ENCODE measurements at places on chromosomes 4 and X.

DNA sequence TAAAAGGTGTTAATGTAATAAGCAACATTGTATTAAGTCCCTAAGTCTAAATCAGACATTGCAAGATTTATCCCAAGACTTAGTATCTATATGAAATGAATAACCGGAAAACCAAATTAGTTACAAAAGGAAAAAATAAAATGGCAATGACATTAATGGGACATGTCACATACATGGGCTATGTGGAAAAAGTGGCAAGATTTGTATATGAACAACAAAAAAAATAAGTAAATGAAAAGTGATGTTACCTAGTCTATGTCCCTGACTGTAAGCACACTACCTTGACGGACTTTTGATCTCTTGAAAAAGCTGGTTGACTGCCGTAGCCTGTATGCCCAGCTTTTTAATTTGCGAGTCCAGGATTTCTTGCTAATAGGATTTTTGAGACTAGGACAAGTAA lies 55.5 kb upstream of the FAM120C start:
- no peak for DNase-seq

- no peak for DNase-seq
These were observed 557 bp upstream of the FAM53A start for GRCh38 chr4:1684506-1685234.

DNA sequence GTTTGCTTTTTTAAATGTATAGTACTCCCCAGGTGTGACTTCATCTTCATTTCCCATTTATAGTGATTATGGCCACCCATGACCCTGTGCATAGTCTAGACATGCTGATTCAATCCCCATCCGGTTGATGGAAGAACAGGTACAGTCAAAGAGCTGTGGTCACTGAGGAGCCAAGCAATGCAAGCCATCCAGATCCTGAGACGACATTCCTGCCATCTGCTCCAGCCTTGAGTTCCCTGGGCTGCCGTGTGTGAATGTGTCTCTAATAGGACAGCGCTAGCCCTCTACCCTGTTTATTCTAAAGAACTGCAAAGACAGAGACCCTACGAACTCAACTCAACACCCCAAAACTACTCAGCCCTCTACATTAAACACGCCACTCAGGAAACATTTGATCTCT lies 1.7 kb downstream of the KCNIP4 start:
- DNase-seq, result no peak

GRCh38 chrX:10901290-10901633 lies 209.9 kb upstream of the HCCS start:
- peak; percentile 10 for DNase-seq

DNA sequence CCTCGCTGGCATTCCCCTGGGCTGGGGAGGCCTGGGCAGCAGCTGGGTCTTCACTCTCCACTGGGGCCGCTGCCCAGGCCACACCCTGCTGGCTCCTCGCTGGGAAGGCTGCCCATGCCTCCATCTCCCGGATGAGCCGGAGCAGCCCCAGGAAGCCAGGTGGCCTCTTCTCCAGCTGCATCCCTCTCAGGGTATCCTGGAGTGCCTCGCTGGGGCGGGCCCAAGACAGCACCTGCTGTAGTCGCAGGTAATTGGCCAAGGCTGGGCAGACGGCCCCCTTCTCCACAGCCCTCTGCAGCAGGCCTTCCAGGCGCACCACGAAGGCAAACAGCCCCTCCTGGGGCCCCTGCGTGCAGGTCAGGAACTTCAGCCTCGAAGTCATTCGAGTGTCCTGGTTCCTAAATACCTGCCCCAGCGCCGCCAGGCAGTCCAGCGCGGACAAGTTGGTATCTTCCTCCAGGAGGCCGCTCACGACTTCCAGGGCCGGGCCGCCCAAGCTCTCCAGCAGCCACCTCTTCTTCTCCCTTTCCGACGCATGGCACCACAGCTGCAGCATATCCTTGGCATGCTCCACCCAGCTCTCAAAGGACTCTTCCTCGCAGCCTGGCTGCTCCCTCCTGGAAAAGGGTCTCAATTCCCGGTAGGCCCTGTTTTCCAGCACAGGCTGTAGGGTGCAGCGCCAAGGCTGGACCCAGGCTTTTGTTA lies 3.7 kb downstream of the PNMA6E start:
- DNase-seq, result no peak

DNA sequence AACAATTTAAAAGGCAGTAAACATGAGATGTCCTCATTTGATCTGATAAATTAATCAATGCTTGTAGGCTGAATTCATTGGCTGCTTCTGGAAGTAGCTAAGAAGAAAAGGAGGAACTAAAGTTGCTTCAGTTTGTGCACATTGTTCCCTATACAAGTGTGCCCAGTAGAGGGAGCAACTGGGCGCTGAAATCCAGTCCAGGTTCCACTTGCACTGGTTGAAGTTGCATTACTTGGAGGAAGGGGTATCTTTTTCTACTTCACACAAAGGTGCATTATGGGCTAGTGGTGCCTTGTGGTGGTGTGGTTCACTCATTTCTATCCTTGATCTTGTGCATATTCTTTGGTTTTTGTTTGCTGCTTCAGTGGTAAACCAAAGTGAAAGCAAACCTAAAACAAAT lies 67.9 kb upstream of the SOX3 start:
- DNase-seq, result peak; percentile 59

DNA sequence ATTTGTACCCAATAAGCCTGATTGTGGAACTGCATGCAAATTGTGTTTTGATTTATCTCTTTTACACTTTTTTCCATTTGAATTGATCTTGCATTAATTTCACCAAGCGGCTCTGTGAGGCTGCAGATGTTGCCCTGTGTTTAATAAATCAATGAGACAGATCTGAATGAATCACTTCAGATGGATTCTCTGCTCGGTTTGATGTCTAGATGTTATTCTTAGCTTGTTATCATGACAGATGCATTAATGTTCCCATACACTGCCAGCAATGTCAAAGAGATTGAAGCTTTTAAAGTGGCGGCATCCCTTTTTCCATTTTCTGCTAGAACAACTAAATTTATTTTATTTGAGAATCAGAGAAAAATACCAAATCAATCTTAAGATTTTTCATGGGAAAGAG lies 6.3 kb downstream of the DACH2 start:
- DNase-seq, result no peak

GRCh38 chr4:1583859-1584258 lies 100.3 kb downstream of the FAM53A start:
- no peak for DNase-seq

DNA sequence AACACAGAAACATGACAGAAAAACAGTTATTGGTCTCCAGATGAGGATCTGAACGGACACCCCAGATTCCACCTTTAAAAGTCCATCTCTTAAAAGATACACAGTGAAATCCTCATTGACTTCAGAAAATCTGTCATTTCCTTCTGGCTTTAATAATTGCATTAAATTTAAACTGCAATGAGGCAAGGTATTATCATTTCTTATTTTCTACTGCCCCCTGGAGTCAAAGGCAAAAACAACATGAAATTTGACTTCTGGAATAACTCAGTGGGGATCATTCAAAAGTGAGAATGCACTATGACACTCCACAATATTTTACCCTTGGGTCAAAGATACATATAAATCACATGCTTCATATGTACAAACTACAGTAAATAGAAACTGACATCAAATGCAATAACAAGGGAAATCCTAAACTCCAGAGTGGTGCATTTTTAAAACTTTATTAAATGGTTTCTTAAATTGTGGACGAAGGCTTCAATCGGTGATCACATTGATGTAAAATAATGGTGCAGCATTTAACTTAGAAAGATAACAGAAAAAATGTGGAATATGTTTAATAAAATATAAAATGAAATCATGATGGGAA lies 56.4 kb upstream of the SPANXN1 start:
- peak; percentile 10 for DNase-seq

GRCh38 chrX:54439960-54440871 lies at the start of gene TSR2:
TSS of gene TSR2 (plus strand) at chrX:54440404. CDS start at chrX:54440422, 18 bp downstream.
- DNase-seq, result peak; percentile 88

DNA sequence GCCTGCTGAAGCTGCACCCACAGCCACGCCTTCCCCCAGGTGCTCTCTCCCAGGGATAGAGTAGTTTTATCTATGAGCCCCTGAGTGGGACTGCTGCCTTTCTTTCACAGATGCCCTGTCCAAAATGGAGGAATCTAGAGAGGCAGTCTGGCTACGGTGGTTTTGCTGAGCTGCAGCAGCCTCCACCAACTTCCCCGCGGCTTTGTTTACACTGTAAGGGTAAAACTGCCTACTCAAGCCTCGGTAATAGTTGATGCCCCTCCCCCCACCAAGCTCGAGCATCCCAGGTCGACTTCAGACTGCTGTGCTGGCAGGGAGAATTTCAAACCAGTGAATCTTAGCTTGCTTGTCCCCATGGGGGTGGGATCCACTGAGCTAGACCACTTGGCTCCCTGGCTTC lies 84.5 kb downstream of the PRKG2 start:
- DNase-seq, result no peak

DNA sequence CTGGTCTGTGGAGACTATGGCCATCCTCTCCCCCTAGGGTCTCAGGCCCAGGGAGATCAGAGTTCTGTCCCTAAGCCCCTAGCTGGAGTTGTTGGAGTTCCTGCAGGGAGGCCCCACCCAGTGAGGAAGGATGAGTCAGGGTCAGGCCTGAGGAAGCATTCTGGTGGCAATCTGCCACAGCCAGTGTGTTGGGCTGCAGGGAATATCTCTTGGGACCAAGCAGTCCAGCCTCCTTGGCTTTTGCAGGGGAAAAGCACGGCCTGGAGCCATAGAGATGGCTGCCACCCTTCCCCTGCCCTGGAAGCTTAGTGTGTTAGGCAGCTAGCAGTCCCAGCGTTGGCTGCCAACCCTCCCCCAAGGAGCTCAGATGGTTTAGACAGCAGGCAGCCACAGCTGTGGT lies 202.4 kb downstream of the RTL9 start:
- DNase-seq, result peak; percentile 72

DNA sequence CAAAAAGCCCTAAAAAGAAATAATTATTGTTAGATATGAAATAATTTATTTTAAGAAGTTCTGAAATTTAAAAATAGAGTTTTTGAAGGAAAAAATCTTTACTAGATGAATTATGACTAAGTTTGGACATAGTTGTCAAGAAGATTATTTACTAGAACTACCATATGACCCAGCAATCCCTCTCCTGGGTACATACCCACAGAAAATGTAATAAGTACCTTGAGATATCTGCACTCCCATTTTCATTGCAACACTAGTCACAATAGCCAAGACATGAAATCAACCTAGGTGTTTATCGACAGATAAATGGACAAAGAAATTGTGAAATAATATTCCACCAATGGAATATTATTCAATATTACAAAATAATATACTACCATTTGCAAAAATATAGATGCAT lies 109.9 kb downstream of the PDHA2 start:
- no peak for DNase-seq

GRCh38 chr4:15945516-15945915 lies 7.0 kb upstream of the FGFBP1 start:
- DNase-seq, result no peak

GRCh38 chr4:21765810-21766407 lies 182.7 kb downstream of the KCNIP4 start:
- DNase-seq, result peak; percentile 64

DNA sequence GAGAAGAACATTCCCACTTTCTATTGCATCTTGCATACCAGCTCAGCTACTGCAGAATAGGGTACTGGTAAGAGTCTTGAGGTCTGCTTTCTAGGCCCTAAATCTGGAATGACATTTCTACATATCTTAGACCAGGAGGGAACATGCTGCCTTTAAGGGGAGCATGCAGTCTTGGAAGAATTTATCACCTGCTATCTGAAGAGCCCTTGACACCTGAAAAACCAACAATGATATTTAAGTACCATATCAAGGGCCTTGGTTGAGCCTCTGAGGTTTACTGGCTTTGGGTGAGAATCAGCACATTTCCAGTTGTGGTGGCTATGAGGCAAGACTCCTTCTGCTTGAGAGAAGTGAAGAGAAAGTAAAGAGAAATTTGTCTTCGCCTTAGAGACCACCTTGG lies 436.8 kb upstream of the SPANXN1 start:
- DNase-seq, result no peak

- no peak for DNase-seq
These were observed 10.8 kb downstream of the ETDB start for GRCh38 chrX:135109554-135109953.

- peak; percentile 2 for DNase-seq
These were observed at the start of gene CFAP47 for GRCh38 chrX:35919536-35920309. TSS of gene CFAP47 (plus strand) at chrX:35919734. CDS start at chrX:35919800, 66 bp downstream.

DNA sequence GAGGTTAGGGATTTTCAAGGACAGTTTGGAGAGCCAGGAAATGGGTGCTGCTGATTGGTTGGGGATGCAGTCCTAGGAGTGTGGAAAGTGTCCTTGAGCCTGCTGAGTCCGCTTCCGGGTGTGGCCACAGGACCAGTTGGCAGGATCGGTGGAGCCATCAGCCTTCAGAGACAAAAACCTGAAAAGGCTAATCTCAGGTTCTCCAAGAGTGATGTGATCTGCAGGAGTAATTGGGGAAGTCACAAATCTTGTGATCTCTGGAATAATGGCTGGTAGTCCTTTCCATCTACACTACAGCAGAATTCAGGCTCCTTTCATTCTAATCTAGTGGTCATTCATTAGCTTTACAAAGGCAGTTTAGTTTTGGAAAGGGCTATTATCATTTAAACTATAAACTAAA lies 55.9 kb upstream of the BMP2K start:
- DNase-seq, result no peak

GRCh38 chrX:9816084-9816700 lies 30.0 kb downstream of the SHROOM2 start:
- peak; percentile 45 for DNase-seq

DNA sequence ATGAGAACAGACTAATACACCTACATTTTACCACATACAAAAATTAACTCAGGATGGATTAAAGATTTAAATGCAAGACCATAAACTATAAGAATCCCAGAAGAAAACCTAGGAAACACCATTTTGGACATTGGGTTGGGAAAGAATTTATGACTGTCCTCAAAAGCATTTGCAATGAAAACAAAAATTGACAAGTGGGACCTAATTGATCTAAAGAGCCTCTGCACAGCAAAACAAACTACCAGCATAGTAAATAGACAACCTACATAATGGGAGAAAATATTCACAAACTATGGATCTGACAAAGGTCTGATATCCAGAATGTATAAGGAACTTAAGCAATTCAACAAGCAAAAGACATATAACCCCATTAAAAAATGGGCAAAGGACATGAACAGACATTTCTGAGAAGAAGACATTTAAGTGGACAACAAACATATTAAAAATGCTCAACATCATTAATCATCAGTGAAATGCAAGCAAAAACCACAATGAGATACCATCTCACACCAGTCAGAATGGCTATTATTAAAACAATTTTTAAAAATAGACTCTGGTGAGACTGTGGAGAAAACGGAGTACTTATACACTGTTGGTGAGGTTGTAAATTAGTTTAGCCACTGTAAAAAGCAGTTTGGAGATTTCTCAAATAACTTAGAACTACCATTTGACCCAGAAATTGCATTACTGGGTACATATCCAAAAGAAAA lies 221.7 kb upstream of the DIPK2B start:
- DNase-seq, result peak; percentile 32

DNA sequence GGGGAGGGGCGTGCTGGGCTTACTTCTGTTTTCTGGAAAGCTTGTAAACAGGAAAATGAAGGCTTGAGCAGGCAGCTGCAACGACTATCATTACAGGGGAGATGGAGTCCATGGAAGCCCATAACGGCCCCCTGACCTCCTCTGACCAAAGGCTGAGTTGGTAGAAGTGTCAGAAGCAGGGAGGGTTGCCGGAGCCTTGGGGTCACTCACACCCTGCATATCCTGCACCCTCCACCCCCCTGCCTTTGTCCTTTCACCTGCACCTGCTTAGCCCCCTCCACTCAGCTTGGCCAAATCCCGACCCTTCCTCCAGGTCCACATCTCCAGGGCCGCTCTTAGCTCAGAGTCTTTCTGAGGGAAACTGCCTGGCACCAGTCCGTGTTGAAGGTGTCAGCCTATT lies 12.5 kb upstream of the MSX1 start:
- no peak for DNase-seq

Measured in ELR (cell line).